Neuronal stem cell (in vitro differentiated cells): ENCODE measurements at places on chromosomes 7 and 10.

GRCh38 chr7:143399151-143399550 lies 9.5 kb downstream of the EPHA1 start:
- no peaks in the 10 kb centered on the region for H3K36me3 ChIP-seq
- no peak overlapping the region for H3K4me3 ChIP-seq
- H3K4me1 ChIP-seq: peaks cover 3% of the 10 kb centered on the region

- H3K4me3 ChIP-seq: no peak overlapping the region
- H3K27me3 ChIP-seq: no peaks in the 10 kb centered on the region
- H3K36me3 ChIP-seq: no peaks in the 10 kb centered on the region
Observed at GRCh38 chr10:106043863-106044262, 1120.6 kb downstream of the SORCS1 start.

DNA sequence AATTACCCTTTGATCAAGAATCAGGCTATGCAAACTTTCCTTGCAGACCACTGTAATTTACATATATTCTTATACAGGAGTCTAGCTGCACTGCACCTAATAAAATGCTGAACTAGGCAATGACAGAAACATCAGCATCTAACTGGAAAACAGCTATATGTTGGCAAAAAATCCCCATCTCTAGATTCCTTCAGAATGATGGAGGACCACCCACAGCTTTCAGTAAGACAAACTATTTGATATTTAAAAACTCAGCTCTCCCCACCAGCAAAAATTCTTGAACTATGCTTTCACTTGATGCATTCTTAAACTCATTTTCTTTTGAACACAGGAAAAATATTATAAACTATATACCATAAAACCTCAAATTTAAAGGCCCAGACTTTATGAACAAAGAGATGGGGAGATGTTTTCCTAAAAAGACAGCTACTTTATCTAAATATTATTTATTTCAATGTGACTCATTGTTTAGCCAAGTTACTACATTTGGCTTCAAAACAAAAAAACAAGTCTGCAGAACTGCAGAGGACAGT lies 77.4 kb downstream of the SEMA3C start:
- H3K4me3 ChIP-seq: no peak overlapping the region
- no peak for DNase-seq
- no peaks in the 10 kb centered on the region for H3K27me3 ChIP-seq
- no peak overlapping the region for H3K27ac ChIP-seq
- peaks cover 3% of the 10 kb centered on the region for H3K4me1 ChIP-seq

DNA sequence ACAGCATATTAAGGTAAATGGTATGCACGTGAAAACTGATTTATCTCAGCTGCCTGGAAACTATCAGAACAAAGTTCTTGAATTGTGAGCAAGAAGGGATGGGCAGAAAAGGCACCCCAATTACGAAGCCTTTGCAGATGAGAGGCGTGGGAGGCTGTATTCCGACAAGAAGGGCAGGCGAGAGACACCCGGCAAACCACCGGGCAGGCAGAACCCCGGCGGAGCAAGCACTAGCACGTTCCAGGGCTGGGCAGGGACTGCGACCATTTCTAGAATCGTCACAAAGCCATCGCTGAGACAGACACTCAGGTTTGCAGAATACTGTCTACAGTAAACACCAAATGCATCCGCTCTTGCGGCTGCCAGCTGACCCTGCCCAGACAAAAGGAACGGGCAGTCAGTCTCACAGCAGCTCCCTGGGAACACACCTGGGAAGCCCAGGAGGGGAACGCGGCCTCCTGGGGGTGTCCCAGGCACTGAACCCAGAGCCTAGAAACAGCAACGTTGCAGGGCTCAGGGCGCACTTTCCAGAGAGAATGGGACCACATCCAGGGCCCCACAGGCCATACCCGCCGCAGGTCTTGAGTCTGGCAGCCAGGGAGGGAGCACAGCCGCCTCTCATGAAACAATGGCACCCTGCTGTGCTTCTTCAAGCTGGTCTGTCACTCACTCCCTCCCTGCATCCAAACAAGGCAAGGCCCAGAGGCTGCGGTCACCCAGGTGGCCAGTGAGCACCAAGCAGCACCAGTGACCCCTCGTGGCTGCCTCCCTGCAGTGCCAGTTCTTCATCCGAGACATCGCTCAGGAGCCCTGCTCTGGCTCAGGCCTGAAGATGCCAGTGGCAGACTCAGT lies 261.9 kb downstream of the PTPRN2 start:
- H3K4me1 ChIP-seq: peaks cover 8% of the 10 kb centered on the region
- peak; percentile 92 for DNase-seq
- no peaks in the 10 kb centered on the region for H3K36me3 ChIP-seq
- H3K27ac ChIP-seq: no peak overlapping the region

DNA sequence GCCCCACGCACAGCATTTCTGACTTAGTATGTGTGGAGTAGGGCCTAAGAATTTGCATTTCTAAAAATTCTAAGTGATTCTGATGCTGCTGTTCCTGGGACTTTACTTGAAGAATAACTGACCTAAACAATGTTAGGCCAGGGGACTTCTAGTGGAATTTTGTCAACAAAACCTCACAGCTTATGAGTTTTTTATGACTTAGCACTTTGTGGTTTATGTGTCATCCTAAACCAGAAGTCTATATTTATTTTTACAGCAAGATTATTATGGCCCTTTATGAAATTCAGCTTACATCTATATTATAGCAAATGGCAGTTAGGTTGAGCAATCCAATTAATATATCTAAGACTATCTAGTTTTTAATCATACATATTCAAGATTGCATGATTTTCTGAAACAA lies 24.6 kb upstream of the BET1 start:
- no peak overlapping the region for H3K27ac ChIP-seq
- no peaks in the 10 kb centered on the region for H3K36me3 ChIP-seq

GRCh38 chr7:27901028-27901760 lies 161.2 kb downstream of the TAX1BP1 start:
- no peak overlapping the region for H3K4me3 ChIP-seq
- DNase-seq: no peak
- no peaks in the 10 kb centered on the region for H3K36me3 ChIP-seq
- no peak overlapping the region for H3K27ac ChIP-seq
- peaks cover 2% of the 10 kb centered on the region for H3K4me1 ChIP-seq
- no peaks in the 10 kb centered on the region for H3K27me3 ChIP-seq

DNA sequence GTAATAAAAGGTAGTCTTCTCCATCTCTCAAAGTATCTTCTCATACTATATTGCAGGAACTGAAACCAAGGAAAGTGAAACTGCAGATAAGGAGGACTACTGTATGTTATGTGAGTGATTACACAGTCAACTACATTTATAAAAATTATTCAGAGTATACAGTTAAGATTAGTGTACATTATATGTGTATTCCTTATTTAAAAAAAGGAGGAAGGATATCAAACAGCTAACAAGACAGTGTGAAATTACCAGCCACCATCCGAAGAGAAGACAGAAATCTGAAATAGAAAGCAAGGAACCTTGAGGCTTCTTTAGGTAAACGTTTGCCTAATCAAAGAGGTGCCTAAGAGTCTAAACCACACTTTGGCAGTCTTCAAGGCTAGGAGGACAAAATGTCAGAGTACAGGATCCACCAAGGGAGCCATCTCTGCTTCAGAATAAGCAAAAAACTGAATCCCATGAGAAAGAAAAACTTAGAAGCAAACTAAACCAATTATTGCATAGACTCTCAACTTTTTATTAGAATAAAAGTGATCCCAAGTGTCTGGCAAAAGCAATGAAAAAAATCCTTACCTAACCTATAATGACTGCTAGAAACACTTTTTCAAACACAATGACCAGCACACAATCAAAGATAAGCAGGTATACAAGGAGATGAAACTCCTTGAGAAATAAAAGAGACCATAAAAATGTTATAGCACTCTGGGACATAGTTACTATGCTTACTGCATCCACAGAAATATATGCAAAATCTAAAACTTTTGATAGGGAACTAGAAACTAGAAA lies 6.4 kb downstream of the USP6NL start:
- H3K4me3 ChIP-seq: no peak overlapping the region
- H3K4me1 ChIP-seq: peaks cover 10% of the 10 kb centered on the region
- peaks cover 3% of the 10 kb centered on the region for H3K36me3 ChIP-seq
- no peak for DNase-seq

DNA sequence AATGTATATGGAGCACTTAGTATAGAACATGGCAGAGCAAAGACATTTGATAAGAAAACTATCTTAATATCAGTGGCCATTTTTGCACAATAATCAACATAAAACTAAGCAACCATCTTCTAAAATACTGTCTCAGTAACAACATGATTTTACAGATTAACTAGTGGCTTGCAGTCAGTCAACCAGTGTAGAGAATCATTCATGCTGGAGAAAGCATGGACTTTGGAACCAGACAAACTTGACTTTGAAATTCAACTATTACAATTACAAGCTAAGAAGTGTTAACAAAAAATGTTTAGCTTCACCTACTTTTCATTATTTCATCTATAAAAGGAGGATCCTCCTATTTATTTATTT lies 27.7 kb downstream of the CUBN start:
- H3K4me1 ChIP-seq: no peaks in the 10 kb centered on the region
- DNase-seq: no peak

- no peaks in the 10 kb centered on the region for H3K27me3 ChIP-seq
- H3K4me1 ChIP-seq: peaks cover 16% of the 10 kb centered on the region
- DNase-seq: no peak
- H3K27ac ChIP-seq: no peak overlapping the region
Observed at GRCh38 chr10:110212119-110213006, 5.0 kb downstream of the MXI1 start.

DNA sequence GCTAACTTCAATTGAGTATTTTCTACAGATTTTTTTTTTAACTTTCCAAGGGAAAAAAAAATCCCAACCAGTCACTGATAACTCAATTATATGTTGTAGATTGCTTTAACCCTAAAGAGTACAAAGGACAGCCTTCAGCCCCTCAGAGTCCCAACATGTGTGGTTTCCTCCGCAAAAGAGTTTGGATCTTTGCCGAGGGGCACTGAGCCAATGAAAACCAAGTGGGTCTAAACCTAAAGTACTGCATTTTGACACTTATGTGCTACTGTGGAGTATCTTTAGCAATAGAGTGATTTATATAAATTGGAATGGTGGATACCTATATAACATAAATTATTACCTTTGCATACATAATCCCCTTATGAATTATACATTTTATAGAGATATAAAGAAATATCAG lies 91.5 kb downstream of the SEMA3D start:
- H3K27ac ChIP-seq: no peak overlapping the region
- no peaks in the 10 kb centered on the region for H3K4me1 ChIP-seq
- H3K27me3 ChIP-seq: no peaks in the 10 kb centered on the region
- H3K4me3 ChIP-seq: no peak overlapping the region
- no peak for DNase-seq
